Transverse colon (tissue), 4 donors: ENCODE measurements at places on chromosomes 2 and 18.

- H3K36me3 ChIP-seq: no peaks in the 10 kb centered on the region
- peaks cover 73% of the 10 kb centered on the region for H3K4me1 ChIP-seq
- H3K27me3 ChIP-seq: peaks cover 100% of the 10 kb centered on the region
- DNase-seq: no peak
- H3K4me3 ChIP-seq: peak overlapping the region; percentile 42
Observed at GRCh38 chr2:236167297-236168109, 683 bp downstream of the GBX2 start.

GRCh38 chr2:239500574-239501550 lies 100.0 kb upstream of the HDAC4 start:
- no peaks in the 10 kb centered on the region for H3K36me3 ChIP-seq
- H3K4me1 ChIP-seq: peaks cover 6% of the 10 kb centered on the region
- no peak overlapping the region for H3K27ac ChIP-seq
- no peaks in the 10 kb centered on the region for H3K27me3 ChIP-seq
- H3K4me3 ChIP-seq: no peak overlapping the region

- H3K4me1 ChIP-seq: peaks cover 24% of the 10 kb centered on the region
- H3K27ac ChIP-seq: peak overlapping the region; percentile 95
- H3K4me3 ChIP-seq: peak overlapping the region; percentile 98
Observed at GRCh38 chr2:241509155-241509784, 886 bp upstream of the STK25 start.

GRCh38 chr2:3214065-3214464 lies 163.6 kb downstream of the EIPR1 start:
- no peaks in the 10 kb centered on the region for H3K36me3 ChIP-seq
- no peaks in the 10 kb centered on the region for H3K27me3 ChIP-seq
- no peak overlapping the region for H3K27ac ChIP-seq
- H3K4me1 ChIP-seq: no peaks in the 10 kb centered on the region

DNA sequence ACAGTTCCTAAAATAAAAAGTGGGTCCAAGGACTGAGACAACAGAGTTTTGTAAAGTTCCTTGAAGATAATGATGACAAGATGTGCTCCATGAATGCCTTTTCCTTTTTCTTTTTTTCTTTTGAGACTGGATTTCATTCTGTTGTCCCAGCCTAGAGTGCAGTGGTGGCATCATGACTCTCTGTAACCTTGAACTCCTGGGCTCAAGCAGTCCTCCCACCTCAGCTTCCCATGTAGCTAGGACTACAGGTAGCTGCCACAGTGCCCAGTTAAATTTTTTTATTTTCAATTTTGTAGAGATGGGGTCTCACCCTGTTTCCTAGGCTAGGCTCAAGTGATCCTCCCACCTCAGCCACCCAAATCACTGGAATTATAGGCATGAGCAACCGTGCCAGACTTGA lies 16.1 kb upstream of the TTC27 start:
- H3K27ac ChIP-seq: no peak overlapping the region
- H3K4me3 ChIP-seq: no peak overlapping the region
- no peaks in the 10 kb centered on the region for H3K4me1 ChIP-seq

DNA sequence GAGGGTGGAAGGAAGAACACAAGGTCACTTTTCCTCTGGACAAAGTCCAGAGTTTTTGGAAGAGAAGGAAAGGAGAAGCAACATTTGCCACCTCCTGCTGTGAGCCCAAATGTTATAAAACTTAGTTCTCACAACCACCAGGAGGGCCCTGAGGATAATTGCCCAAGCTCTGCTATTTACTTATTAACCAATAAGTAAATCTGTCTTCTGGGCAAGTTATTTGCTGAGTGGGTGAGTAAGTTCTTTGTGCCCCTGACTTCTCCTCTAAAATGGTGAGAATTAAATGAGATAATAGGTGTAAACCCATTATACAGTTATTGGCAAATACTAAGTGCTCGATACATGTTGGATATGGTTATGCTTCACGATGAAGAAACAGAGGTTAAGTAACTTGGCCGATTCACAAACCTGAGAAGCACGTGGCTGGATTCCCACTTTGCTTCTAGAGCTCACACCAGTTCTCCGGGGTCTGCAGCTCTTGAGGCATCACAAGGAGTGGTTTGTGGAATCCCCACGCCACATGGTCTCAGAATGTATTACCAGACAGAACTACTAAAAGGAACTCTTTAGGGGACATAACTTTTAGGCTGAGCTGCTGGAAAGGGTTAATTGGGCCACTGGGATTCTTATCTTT lies 164.1 kb downstream of the MYCN start:
- peak overlapping the region; percentile 66 for H3K27ac ChIP-seq
- H3K4me3 ChIP-seq: no peak overlapping the region
- no peaks in the 10 kb centered on the region for H3K27me3 ChIP-seq
- peaks cover 19% of the 10 kb centered on the region for H3K4me1 ChIP-seq

- H3K27me3 ChIP-seq: no peaks in the 10 kb centered on the region
Observed at GRCh38 chr2:171287036-171287571, 126.4 kb upstream of the TLK1 start.

- no peak for DNase-seq
- H3K27me3 ChIP-seq: no peaks in the 10 kb centered on the region
- H3K4me1 ChIP-seq: no peaks in the 10 kb centered on the region
- H3K4me3 ChIP-seq: no peak overlapping the region
Observed at GRCh38 chr2:5725794-5726463, 33.7 kb downstream of the SOX11 start.

GRCh38 chr18:9803063-9803697 lies 82.6 kb upstream of the TXNDC2 start:
- no peak for DNase-seq
- H3K4me3 ChIP-seq: no peak overlapping the region
- no peaks in the 10 kb centered on the region for H3K27me3 ChIP-seq
- H3K27ac ChIP-seq: peak overlapping the region; percentile 65

GRCh38 chr2:170155022-170155722 lies 22.8 kb upstream of the MYO3B start:
- no peak for DNase-seq
- H3K4me1 ChIP-seq: peaks cover 4% of the 10 kb centered on the region
- no peaks in the 10 kb centered on the region for H3K36me3 ChIP-seq
- no peak overlapping the region for H3K4me3 ChIP-seq
- no peaks in the 10 kb centered on the region for H3K27me3 ChIP-seq

- no peak overlapping the region for H3K4me3 ChIP-seq
- H3K27me3 ChIP-seq: no peaks in the 10 kb centered on the region
- peaks cover 4% of the 10 kb centered on the region for H3K4me1 ChIP-seq
- no peak for DNase-seq
- H3K36me3 ChIP-seq: no peaks in the 10 kb centered on the region
Observed at GRCh38 chr2:3041841-3042600, 335.6 kb downstream of the EIPR1 start.

DNA sequence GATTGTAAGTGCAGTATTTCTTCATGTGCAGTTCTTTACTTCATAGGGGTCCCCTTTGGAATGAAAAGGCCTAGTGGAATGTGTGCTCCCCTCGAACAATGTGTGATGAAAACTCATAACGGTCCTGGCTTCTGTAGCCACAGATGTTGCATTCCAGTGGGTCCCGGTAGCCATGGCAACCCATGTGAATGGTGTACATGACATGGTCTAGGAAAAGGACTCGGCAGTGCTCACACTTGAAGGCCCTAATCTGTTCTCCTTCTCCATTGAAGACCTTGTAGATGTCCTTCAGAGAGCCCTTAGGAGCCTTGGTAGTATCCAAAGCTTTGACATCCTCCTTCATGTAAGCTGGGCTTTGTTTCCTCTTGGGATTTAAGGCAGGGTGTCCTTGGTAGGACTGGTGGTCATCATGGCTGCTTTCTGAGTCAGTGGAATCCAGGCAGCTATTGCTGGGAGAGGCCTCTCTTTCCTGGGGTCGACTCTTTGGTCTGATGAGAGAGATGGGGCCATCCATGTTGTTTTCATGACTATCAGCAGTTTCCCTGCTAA lies 144.0 kb downstream of the IKZF2 start:
- H3K36me3 ChIP-seq: no peaks in the 10 kb centered on the region
- H3K4me1 ChIP-seq: no peaks in the 10 kb centered on the region
- DNase-seq: no peak
- no peak overlapping the region for H3K4me3 ChIP-seq
- no peak overlapping the region for H3K27ac ChIP-seq

DNA sequence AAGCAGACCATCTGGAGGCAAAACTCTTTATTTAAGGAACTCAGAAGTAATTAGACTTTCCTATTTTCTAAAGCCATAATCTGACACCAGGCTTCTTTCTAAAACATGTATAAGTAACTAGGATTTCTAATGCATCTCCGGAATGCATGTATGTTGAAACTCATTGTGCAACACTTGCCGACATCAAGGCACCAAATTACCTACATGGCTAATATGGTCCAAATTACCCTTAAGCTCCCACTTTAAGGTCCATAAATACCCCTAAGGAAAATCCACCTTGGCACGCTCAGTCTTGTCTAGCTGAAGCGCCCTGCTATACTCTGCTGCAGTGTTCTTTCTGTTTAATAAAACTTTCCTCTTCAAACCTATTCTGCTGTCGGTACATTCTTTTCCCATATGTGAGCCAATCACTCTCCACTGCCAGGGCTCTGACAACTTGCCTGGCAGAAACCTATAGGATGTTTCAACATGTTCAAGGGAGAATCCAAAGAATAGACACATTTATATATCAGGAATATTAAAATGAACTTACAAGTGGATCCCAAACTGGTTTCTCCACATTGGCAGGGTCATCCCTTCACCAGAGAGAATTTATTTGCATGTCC lies 171.9 kb downstream of the GALNT1 start:
- peaks cover 15% of the 10 kb centered on the region for H3K27me3 ChIP-seq
- no peak for DNase-seq
- H3K4me3 ChIP-seq: no peak overlapping the region
- H3K27ac ChIP-seq: no peak overlapping the region
- no peaks in the 10 kb centered on the region for H3K36me3 ChIP-seq
- H3K4me1 ChIP-seq: no peaks in the 10 kb centered on the region

DNA sequence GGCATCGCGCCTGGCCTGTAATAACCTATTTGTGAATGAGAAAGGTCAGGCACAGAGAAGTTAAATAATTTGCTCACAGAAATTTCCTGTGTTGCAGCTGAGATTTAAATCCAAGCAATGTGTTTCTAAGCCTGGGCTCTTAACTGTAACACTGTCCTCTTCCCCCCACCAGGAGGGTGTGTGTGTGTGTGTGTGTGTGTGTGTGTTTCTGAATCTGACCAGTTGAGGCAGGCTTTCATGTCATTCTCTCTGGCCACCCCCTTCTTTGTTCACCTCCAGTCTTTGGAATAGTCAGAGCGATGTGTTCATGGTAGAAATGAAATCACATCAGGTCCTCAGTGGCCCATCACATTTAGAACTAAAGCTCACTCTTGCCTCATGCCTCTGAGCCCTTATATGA lies 81.2 kb downstream of the NEDD4L start:
- H3K4me3 ChIP-seq: no peak overlapping the region
- no peaks in the 10 kb centered on the region for H3K27me3 ChIP-seq
- peaks cover 18% of the 10 kb centered on the region for H3K4me1 ChIP-seq
- no peak overlapping the region for H3K27ac ChIP-seq
- DNase-seq: no peak

- H3K4me3 ChIP-seq: no peak overlapping the region
- no peaks in the 10 kb centered on the region for H3K27me3 ChIP-seq
- H3K4me1 ChIP-seq: no peaks in the 10 kb centered on the region
- DNase-seq: no peak
Observed at GRCh38 chr18:68427951-68428401, 286.9 kb downstream of the TMX3 start.

DNA sequence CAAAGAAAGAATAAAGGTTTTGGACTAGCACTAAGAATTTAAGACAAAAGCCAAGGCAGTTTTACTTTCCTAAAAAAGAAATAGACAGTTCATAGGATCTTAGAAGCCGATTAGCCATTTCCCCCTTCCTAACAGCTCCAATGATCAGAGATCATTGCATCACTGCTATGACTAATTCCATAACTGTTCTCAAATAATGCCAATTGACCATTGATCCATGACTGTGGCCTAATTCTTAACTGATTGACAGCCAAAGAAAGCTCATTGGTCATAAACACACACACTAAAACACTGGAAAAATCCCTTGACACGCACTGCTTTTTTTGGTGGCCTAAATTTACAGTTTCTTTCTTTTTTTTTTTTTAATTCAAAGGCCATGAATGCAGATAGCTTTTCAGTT lies 345.0 kb upstream of the ACVR2A start:
- no peak overlapping the region for H3K27ac ChIP-seq
- H3K36me3 ChIP-seq: no peaks in the 10 kb centered on the region
- H3K4me1 ChIP-seq: no peaks in the 10 kb centered on the region
- no peak overlapping the region for H3K4me3 ChIP-seq
- no peak for DNase-seq

- no peak for DNase-seq
- no peak overlapping the region for H3K4me3 ChIP-seq
- no peaks in the 10 kb centered on the region for H3K27me3 ChIP-seq
- no peaks in the 10 kb centered on the region for H3K4me1 ChIP-seq
- H3K27ac ChIP-seq: no peak overlapping the region
Observed at GRCh38 chr2:22701561-22702160, 683.3 kb upstream of the KLHL29 start.

DNA sequence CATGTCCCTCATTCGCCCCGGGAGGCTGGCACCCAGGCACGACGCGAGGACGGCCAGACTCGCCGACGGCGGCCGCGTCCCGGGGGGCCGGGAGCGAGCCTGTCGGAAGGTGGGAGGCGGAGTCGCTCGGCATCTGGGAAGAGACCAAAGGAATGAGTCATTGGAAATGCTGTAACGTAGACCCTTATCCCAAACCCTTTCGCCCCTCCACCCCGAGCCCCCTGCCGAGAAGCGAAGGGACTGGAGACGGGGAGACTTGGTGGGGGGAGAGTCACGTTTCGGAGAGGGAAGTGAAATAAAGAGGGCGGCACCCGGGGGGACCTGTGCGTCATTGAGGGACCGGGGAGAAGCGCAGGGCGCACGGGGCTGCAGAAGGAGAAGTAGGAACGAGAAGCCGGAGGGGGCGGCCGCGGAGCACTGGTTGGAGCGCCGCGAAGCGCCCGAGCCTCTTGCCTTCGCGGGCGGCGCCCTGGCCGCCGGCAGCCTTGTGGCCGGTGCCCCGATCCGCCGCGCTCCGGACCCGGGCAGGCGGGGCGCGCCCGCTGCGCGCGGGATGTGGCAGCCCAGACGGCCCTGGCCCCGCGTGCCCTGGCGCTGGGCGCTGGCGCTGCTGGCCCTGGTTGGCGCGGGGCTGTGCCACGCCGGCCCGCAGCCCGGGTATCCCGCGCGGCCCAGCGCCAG lies at the start of gene EMILIN2:
EMILIN2 (plus strand) TSS at position 371 of the 681 bp plus-strand sequence; CDS start at position 554, 183 bp downstream.
- H3K36me3 ChIP-seq: no peaks in the 10 kb centered on the region
- H3K4me1 ChIP-seq: peaks cover 17% of the 10 kb centered on the region
- peaks cover 66% of the 10 kb centered on the region for H3K27me3 ChIP-seq
- H3K4me3 ChIP-seq: peak within 1 kb of the TSS; percentile 37
- peak within 1 kb of the TSS; percentile 67 for H3K27ac ChIP-seq

GRCh38 chr2:127811397-127812321 lies 688 bp upstream of the WDR33 start:
- DNase-seq: no peak
- no peaks in the 10 kb centered on the region for H3K27me3 ChIP-seq
- H3K4me3 ChIP-seq: peak overlapping the region; percentile 88
- no peaks in the 10 kb centered on the region for H3K36me3 ChIP-seq
- peaks cover 33% of the 10 kb centered on the region for H3K4me1 ChIP-seq
- peak overlapping the region; percentile 98 for H3K27ac ChIP-seq

DNA sequence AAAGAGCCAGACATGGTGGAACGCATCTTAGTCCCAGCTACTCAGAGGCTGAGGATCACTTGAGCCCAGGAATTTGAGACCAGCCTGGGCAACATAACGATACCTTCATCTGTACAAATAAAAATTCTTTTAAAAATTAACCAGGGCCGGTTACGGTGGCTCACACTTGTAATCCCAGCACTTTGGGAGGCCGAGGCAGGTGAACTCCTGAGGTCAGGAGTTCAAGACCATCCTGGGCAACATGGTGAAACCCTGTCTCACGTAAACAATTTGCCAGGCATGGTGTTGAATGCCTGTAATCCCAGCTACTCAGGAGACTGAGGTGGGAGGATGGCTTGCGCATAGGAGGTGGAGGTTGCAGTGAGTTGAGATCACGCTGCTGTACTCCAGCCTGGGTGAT lies 25.8 kb upstream of the KCNG3 start:
- H3K4me1 ChIP-seq: no peaks in the 10 kb centered on the region
- H3K27ac ChIP-seq: no peak overlapping the region
- H3K4me3 ChIP-seq: no peak overlapping the region
- no peaks in the 10 kb centered on the region for H3K27me3 ChIP-seq
- H3K36me3 ChIP-seq: no peaks in the 10 kb centered on the region
